Body of pancreas (tissue), 4 donors: ENCODE measurements at places on chromosomes 12 and 14.

DNA sequence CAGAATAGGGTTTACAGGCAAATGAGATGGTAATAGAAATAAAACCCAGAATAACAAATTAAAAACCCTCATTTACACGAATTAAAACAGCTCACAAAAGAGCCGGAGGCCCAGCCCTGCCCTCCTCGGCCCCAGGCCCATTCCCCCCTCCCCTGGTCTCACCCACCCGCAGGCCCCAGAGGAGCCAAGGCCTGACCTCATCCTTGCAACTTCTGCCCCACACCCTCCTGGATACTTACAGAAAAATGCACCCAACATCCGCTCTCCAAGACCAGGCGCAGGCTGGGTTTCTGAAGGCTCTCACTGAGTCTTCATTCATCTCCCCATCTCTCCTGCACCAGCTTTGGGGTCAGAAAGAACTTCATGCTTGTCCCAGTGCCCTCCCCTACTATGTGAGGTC lies 16.2 kb upstream of the VSX2 start:
- no peak overlapping the region for H3K4me3 ChIP-seq
- H3K4me1 ChIP-seq = peaks cover 2% of the 10 kb centered on the region
- no peaks in the 10 kb centered on the region for H3K27me3 ChIP-seq
- no peak overlapping the region for H3K27ac ChIP-seq
- no peaks in the 10 kb centered on the region for H3K36me3 ChIP-seq

DNA sequence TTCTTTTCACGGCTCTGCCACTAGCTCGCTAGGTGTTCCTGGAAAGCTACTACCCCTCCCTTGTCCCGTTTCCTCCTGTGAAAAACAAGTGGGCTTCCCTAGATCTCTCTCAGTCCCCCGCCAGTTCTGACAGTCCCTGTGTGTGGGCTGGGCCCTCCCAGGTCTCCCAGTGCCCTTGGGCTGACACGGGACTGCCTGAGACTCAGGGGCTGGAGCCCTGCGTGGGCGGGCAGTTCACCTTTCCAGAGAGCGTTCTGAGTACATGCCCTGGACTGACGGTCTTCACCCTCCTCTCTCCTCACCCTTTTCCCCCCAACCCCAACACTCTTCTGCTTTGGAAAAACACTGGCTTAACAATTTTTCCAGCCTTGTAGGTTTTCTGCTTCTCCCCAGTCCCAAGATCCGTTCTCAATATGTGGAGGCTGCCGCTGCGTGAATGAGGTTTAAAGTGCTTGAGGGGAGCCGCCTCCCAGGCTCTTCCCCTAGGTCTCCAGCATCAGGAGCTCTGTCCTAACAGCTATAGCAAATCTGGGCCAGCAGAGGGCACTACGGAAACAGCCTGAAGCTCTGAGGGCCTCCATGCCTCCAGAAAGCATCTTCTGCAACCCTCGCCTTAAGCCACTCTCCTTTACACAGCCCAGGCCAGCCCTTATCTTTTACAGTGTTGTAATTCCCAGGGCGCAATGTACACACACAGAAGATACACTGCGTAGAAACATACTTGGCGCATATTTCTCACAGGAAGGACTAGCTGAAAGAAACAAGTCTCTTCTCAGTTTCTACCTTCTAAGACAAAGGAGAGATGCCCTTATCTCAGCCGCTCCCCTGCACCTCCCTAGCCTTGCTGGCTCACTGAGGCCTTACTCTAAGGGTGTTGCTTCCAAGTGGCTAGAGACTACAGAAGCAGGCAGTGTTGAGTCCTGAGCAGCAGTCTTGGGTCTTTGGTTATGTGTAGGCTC lies 10.4 kb upstream of the DCD start:
- no peaks in the 10 kb centered on the region for H3K27me3 ChIP-seq
- H3K27ac ChIP-seq = no peak overlapping the region
- peak; percentile 58 for DNase-seq

GRCh38 chr14:85579942-85580341 lies 50.0 kb downstream of the FLRT2 start:
- H3K4me1 ChIP-seq = peaks cover 54% of the 10 kb centered on the region
- H3K27me3 ChIP-seq = no peaks in the 10 kb centered on the region
- DNase-seq = no peak
- peaks cover 9% of the 10 kb centered on the region for H3K36me3 ChIP-seq
- no peak overlapping the region for H3K27ac ChIP-seq

- peaks cover 41% of the 10 kb centered on the region for H3K4me1 ChIP-seq
- H3K27ac ChIP-seq = no peak overlapping the region
- no peak for DNase-seq
- H3K36me3 ChIP-seq = no peaks in the 10 kb centered on the region
These were observed 2.8 kb downstream of the MAP4K5 start for GRCh38 chr14:50529288-50530179.

GRCh38 chr14:68880581-68881105 lies 87.8 kb upstream of the ZFP36L1 start:
- peaks cover 57% of the 10 kb centered on the region for H3K36me3 ChIP-seq
- no peaks in the 10 kb centered on the region for H3K4me1 ChIP-seq
- no peak for DNase-seq
- no peaks in the 10 kb centered on the region for H3K27me3 ChIP-seq
- H3K4me3 ChIP-seq = no peak overlapping the region

- H3K36me3 ChIP-seq = no peaks in the 10 kb centered on the region
- peak overlapping the region; percentile 52 for H3K27ac ChIP-seq
- no peaks in the 10 kb centered on the region for H3K27me3 ChIP-seq
- no peak for DNase-seq
These were observed 38.5 kb upstream of the CD163 start for GRCh38 chr12:7542046-7542445.

DNA sequence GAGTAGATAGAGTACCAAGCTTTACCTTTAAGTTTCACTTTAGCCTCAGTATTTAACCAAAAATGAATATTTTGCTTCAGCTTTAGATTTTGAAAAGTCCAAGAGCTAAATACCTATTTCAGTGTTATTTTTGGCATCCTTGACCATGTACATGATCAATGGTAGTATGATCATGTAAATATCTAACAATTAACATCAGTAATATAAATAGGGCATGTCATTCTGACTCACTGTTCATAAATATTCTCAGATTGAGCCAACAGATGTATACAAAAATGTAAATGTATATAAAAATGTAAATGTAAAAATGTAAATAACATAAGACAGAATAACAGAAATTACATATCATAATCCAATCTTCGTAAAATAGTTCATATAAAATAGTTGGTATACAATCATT lies 15.3 kb upstream of the NOXRED1 start:
- no peaks in the 10 kb centered on the region for H3K27me3 ChIP-seq
- no peaks in the 10 kb centered on the region for H3K4me1 ChIP-seq
- H3K36me3 ChIP-seq = peaks cover 8% of the 10 kb centered on the region
- H3K4me3 ChIP-seq = no peak overlapping the region

DNA sequence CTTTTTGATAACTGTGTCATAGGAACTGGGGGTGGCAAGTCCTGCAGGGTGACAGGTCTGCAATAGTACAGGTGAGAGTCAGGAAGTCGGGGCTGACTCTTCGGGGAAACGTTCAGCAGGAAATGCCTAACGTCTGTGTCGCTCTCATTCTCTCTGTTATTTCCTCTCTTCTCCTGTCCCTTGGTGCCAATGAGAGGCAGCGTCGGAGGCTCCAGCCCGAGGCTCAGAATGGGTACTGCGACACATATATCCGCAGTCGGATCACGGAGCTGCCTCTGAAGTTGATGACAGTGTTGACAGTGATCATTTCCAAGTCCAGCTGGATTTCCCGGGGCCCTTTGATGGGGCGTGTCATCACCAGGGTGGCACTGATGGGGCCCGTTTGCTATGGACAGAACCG lies 2.7 kb upstream of the TC2N start:
- no peaks in the 10 kb centered on the region for H3K36me3 ChIP-seq
- peaks cover 64% of the 10 kb centered on the region for H3K4me1 ChIP-seq
- no peak for DNase-seq
- H3K4me3 ChIP-seq = no peak overlapping the region
- no peaks in the 10 kb centered on the region for H3K27me3 ChIP-seq

- H3K27ac ChIP-seq = no peak overlapping the region
- DNase-seq = peak; percentile 83
- no peaks in the 10 kb centered on the region for H3K27me3 ChIP-seq
- H3K36me3 ChIP-seq = no peaks in the 10 kb centered on the region
- H3K4me3 ChIP-seq = no peak overlapping the region
- peaks cover 5% of the 10 kb centered on the region for H3K4me1 ChIP-seq
These were observed 80.7 kb downstream of the KDM2B start for GRCh38 chr12:121499929-121500793.

DNA sequence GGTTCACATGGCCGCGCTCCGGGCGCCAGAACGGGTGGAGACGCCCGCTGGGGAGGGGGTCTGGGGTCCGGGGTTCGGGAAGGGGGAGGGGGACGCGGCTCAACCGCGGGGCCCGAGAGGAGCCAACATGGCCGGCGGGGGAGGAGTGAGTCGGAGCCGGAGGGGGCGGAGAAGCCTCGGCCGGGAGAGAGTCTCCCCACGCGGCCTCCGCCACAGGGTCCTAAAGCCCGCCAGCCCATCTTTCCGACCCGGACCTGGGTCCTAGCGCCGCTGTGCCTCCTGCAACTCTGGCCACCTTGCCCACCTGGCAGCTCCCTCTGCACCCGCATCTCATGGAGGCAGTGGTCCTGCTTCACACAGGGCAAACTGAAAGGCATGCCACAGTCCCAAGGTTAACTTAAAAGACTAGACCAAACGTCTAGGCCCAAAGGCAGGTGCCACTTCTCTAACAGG lies at the start of gene BAZ2A:
BAZ2A (minus strand) TSS at position 147 of the 453 bp plus-strand sequence. CDS start 12,796 bp downstream, outside the sequence.
- H3K27me3 ChIP-seq = no peaks in the 10 kb centered on the region
- peak; percentile 95 for DNase-seq
- peaks cover 53% of the 10 kb centered on the region for H3K4me1 ChIP-seq
- H3K36me3 ChIP-seq = no peaks in the 10 kb centered on the region
- H3K27ac ChIP-seq = peak within 1 kb of the TSS; percentile 37
- H3K4me3 ChIP-seq = peak within 1 kb of the TSS; percentile 81

DNA sequence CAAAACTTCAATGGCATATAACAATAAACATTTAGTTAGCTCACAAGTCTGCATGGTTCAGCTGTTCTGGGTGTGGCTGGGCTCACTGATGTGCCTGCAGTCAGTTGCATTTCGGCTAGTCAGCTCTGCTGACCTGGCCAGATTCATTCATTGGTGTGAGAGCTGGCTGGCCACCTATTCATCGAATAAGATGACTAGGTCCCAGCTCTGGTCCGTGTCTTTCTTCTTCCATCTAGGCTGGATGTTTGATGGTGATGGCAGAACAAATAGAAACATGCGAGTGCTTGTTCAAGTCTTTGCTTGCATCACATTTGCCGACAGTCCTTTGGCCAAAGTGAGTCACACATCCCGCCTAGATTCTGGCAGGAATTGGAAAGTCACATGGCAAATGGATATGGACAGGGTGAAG lies 203.3 kb upstream of the CRY1 start:
- H3K4me3 ChIP-seq = no peak overlapping the region
- no peaks in the 10 kb centered on the region for H3K36me3 ChIP-seq
- no peaks in the 10 kb centered on the region for H3K27me3 ChIP-seq

DNA sequence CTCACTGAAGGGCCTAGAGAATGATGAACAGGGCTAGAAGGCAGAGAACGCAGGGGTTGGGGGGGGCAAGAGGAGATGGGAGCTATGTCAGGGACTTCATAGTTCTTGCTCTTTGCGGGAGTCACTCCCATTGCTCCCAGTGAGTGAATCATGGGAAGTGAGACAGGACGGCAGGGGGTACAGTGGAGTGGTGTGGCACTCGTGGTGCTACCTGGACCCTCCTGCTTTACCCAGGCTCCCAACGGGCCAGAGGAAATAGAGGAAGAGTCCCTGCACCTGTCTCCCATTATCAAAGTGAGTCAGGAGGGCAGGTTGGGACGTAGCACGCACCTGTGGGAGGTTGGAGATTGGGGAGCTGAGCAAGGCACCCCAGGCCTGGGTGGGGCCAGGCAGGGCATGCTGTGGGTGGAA lies 1.3 kb upstream of the KRT8 start:
- no peak for DNase-seq
- no peaks in the 10 kb centered on the region for H3K27me3 ChIP-seq
- H3K4me1 ChIP-seq = peaks cover 56% of the 10 kb centered on the region
- no peak overlapping the region for H3K4me3 ChIP-seq
- peak overlapping the region; percentile 95 for H3K27ac ChIP-seq

GRCh38 chr14:74566174-74567141 lies 45.6 kb downstream of the LTBP2 start:
- H3K27ac ChIP-seq = no peak overlapping the region
- H3K36me3 ChIP-seq = no peaks in the 10 kb centered on the region
- no peaks in the 10 kb centered on the region for H3K27me3 ChIP-seq
- H3K4me1 ChIP-seq = no peaks in the 10 kb centered on the region

DNA sequence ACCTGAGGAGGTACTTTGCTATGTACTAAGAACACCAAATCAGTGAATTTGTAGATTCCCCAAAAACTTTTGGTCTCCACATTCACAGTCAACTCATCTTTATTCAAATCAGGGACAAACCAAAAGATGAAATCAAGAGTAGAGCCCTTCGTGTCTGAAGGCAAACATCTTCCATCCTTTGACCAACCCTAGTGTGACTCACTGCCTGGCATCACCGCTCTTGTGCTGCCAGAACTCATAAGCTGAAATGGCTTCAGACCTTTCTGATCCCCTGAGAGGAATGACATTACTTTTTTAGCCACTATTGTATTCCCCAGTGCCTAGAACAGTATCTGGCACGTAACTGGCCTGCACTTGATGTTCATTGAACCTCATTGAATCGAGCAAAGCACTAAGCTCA lies 50.1 kb downstream of the GOLGA5 start:
- DNase-seq = no peak
- H3K27ac ChIP-seq = no peak overlapping the region
- no peaks in the 10 kb centered on the region for H3K27me3 ChIP-seq
- H3K4me3 ChIP-seq = no peak overlapping the region

- no peak overlapping the region for H3K4me3 ChIP-seq
- no peaks in the 10 kb centered on the region for H3K27me3 ChIP-seq
- no peaks in the 10 kb centered on the region for H3K36me3 ChIP-seq
These were observed 473.9 kb downstream of the BCL11B start for GRCh38 chr14:98798099-98798498.

DNA sequence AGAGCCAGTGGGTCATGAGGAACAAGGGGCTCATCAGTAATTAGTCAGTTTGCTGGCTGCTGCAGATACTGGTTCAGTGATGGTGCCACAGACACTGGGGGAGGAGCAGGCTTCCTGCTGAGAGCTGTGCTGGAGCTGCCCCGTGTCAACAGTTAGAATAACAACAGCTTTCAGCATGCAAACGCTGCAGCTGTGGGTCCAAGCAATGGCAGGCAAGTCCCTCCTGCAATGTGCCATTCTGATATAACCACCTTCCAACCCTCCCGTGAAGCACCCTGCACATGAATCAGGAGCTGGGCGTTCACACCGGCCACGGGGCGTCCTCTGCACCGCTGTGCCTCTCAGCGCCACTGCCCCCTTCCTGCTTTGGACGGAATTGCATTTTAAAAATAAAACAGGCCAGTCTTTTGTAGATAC lies 258.4 kb upstream of the SFSWAP start:
- no peaks in the 10 kb centered on the region for H3K4me1 ChIP-seq
- no peak for DNase-seq
- no peaks in the 10 kb centered on the region for H3K36me3 ChIP-seq
- no peaks in the 10 kb centered on the region for H3K27me3 ChIP-seq
- no peak overlapping the region for H3K27ac ChIP-seq
